ENCODE measurements at places on chromosomes 12 and 14.

DNA sequence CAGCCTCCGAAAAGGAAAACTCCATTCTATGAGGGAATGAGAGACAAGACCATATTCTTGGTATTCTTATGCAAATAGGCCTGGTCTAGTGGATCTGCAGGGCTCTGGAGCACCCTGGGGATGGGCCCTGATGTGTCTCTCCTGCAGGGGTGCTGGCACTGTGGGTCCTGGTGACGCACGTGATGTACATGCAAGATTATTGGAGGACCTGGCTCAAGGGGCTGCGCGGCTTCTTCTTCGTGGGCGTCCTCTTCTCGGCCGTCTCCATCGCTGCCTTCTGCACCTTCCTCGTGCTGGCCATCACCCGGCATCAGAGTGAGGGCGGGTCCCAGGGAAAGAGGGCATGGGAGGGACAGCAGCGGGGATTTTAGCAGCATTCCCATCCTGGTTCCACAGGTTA is 5.8 kb downstream of the SLC48A1 start:
- no peak for DNase-seq

DNA sequence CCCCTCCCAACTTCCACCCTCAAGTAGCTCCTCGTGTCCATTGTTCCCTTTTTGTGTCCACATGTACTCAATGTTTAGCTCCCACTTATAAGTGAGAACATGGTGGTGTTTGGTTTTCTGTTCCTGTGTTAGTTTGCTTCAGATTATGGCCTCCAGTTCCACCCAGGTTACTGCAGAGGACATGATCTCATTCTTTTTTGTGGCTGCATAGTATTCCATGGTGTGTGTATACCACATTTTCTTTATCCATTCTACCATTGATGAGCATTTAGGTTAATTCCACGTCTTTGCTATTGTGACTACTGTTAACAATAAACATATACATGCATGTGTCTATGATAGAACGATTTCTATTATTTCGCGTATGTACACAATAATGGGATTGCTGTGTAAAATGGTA is 362.6 kb downstream of the TMTC2 start:
- no peak for DNase-seq

DNA sequence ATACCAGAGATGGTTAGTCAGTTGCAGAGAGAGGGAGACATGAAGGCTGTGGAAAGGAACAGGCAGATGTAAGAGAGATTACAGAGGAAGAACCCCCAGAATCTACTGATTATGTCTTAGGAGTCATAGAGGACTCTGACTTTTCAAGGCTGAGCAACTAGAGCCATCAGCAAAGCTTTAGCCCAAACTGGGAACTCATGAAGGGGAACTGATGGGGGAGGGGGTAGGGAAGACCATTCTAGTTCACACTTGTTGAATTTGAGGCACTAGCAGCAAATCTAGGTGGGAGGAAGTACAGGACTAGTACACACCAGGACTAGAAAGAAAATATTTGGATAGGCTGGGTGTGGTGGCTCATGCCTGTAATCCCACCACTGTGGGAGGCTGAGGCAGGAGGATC is 10.1 kb downstream of the LGALS3 start:
- DNase-seq = no peak

GRCh38 chr12:6827982-6828780 is at the start of gene P3H3:
Gene P3H3, plus strand, starts transcription at chr12:6828407. Its CDS starts 34 bp downstream, at chr12:6828441.
- no peak for DNase-seq

DNA sequence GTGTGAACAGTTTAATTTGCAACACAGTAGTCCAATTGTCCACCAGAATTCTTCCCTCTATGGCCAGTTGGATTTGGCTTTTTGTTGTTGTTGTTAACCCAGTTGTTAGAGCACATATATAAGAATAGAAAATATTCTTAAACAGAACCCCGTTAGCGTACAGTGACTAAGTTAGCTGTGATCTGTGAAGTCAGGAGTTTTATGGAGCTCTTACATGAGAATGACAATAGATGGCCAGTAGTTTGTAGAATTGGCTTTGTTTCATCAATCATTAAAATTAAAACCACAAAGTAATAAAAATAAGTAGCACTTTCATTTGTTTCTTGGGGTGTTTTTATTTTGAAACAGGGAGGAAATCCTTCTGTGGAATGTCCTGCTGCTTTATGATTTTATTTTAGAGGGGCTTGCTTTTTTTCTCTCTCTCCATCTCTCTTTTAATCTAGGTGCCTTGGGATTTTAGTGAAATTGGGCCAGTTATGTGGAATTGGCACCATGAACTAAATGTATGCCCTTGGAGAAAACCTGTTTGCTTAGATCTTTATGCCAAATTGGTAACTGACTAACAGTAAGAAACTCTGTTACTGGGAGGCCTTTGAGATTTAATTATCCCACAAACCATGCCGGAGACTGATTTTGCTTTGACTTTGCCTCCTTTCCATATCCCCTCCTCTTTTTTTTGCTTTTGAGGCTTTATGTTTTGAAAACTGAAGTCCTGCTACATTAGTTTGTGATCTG is 22.9 kb downstream of the FBXW8 start:
- no peak for DNase-seq

GRCh38 chr12:46472144-46472705 is 99.7 kb upstream of the SLC38A2 start:
- DNase-seq = no peak

DNA sequence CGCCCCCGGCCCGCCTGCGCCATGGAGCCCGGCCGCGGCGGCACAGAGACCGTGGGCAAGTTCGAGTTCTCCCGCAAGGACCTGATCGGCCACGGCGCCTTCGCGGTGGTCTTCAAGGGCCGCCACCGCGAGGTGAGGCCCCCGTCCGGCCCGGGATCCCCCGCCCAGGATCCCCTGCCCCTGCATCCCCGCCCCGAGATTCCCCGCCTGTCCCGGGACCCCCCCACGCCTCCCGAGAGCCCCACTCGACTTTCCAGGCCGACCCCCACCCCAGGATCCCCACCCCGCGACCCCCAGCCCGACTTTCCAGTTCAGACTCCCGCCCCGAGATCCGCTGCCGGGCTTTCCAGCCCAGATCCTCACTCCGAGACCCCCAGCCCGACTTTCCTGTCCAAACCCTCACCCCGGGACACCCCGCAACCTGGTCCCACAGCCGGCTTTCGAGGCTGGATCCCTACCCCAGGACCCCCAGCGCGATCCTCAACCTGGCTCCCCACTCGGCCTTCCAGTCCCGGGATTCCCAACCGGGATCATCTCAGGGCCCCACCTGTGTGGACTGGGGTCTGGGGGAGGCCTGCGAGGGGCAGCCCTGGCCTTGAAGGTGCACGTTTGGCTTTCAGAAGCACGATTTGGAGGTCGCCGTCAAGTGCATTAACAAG is 688 bp downstream of the ULK1 start:
- DNase-seq = no peak

DNA sequence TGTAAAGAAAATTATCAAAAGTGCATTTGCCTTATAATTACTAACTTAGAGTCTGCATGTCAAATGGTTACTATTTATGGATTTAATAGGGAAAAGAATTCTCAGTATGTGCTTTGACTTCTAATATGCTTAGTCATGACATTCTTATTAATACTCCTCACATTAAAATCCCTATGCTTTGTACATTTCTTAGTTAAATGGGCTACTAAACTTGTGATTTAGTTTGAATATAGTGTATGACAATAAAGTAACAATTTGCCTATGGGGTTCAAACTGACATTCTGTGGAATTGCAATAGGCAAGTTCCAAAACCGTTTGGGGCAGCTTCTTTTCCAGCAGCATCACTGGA is 361.9 kb upstream of the TMTC1 start:
- DNase-seq = no peak

GRCh38 chr14:59303216-59303615 is 114.7 kb downstream of the DAAM1 start:
- no peak for DNase-seq

DNA sequence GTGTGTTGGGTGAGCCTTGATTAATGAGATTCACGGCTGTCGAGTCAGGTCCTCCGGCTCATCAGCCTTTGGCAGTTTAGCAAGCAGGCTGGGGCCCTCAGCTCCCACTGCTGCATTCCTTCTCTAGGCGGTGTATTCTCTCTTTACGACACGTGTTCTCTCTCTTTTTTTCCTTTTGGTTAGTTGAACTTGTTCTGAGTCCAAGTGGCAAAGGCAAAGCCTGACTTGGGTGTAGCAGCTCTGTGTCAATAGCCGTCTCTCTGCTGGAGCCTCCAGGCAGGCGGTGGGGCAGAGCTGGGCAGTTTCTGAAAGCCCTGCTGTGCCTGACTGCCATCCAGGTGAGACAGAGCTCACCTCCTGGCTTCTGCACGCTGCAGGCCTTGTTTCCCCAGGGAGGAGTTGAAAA is 46.6 kb downstream of the SUSD6 start:
- no peak for DNase-seq

DNA sequence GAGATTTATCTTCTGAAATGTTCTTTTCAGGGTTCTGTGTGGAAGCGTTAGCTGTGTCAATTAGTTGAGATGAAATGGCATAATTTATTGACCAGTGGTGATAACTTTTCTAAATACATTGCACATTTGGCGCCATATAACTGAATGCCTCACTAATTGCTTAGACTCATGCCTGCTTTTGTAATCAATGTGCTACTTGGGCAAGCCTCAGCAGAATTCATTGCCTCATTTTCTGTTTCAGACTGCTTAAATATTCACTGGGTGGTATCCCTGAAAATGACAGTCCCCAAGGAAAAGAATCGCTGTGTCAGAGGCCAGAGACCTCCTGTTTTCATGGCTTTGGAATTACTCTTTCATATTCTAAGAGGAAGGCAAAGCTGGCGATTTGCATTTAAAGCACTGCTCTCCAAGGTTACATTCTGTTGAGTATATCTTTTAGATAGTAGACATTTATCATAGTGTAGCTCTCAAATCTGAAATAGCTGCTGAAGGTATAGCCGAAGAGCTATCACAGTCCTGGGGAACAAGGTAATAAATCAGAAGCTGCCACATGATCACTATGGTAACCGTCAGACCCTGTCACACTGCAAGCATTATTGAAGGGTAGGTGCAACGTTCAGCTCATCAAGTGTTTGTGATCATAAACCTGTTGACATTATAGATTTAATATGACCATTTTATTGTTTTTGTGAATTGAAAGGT is 297.3 kb upstream of the E2F7 start:
- DNase-seq = no peak

DNA sequence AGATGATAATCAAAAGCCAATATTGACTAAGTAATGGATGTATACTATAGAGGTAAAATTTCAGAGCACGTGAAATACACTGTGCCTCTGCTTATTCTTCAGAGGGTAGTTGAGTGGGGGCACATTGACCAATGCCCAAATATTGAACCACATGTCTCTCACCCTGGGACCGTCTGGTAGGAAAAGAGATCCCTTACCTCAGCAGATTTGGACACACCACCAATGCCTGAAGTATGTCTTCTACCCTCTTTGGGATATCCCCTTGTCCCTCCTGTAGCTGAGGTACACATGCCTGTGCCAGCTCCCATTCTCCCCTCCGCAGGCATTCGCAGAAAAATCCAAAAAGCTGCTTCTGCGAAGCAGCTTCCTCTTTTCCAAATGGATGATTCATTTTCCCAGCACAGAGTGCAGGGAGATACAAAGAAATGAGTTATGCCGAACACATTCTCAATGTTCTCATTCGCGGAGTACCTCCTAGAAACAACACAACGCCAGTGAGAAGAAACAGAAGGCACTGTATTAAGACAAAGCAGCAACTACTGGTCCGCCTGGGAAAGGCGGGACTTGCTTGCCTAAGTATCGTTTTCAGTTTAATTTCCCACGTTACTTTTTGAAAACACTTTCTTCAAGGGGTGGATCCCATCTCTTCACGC is 691 bp downstream of the ZFYVE26 start:
- no peak for DNase-seq

GRCh38 chr14:100202712-100203111 is 36.2 kb upstream of the YY1 start:
- no peak for DNase-seq

- no peak for DNase-seq
Observed at GRCh38 chr14:47346849-47347248, 328.6 kb downstream of the MDGA2 start.

- peak; percentile 91 for DNase-seq
Observed at GRCh38 chr14:31927348-31927832, 149.7 kb upstream of the ARHGAP5 start.

DNA sequence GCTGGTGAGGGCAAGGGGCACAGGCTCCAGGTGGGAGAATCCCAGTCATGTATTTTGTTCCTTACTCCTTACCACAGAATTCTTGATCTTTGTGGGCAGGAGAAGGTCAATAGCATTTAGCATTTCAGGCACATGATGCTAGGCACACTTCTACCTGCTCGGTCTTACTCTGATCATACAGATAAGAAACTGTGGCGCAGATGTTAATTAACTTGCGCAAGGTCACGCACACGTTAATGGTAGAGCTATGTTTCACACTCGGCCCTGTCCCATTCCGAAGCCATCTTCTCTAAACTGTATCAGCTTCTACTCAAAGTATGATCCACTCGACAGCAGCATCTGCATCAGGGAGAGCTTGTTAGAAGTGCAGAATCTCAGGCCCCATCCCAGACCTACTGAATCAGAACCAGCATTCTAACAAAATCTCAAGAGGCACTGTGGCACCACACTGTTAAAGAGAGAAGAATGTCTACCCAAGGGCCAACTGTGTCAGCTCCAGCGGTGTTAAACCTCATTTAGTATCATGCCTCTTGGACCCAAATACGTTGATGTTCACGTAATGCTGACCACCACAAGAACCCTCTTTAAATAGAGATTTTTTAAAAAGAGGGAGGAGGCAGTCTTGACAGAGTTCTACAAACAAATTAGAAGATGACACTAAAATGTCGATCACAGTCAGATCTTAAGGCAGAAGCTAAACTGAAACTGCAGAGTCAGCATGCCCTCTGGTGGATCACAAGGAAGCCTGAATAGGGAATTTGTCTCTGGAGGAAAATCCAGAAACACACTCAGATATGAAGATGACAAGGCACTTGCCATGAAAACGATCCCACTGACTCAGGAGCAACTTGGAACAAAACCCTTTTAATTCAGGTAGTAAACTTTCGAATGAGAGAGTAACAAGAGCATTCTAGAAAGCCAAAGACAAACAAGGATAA is 7.3 kb downstream of the STXBP6 start:
- peak; percentile 2 for DNase-seq

- no peak for DNase-seq
Observed at GRCh38 chr12:103197725-103198388, 240.4 kb downstream of the ASCL1 start.

GRCh38 chr12:52066346-52067080 is 3.3 kb upstream of the ATG101 start:
- no peak for DNase-seq

DNA sequence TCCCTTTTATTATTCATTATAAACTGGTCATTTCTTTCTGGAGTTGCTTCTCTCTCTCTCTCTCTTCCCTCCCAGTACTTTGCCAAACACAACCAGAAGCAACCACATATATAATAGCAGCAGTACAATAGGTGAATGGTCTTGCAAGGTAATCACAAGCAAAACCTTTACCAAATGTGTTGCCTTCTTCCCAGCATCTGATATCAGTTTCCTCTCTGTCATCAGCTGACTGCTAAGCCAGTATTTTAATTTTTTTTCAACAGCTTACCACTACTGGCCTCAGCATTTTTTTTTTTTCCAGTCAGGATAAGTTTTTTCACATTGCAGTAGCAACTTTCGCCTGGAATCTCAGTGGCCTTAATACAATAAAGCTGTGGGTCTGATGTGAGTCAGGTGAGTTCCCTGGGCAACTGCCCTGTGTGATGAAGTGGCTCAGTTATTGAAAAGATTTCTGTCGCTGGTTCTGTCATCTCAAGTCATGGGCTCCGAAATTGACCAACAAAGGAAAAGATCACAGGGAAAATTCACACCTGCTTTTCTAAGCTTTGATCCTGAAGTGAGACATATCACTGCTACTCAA is 282.5 kb upstream of the AMIGO2 start:
- no peak for DNase-seq

Data from AG04449 (cell line).